ENCODE measurements at places on chromosomes 16 and 17.

GRCh38 chr16:3149630-3150345 lies 15.0 kb downstream of the ZNF213 start:
- peak; percentile 73 for DNase-seq

- DNase-seq, result no peak
Observed at GRCh38 chr16:78324649-78325285, 225.3 kb downstream of the WWOX start.

DNA sequence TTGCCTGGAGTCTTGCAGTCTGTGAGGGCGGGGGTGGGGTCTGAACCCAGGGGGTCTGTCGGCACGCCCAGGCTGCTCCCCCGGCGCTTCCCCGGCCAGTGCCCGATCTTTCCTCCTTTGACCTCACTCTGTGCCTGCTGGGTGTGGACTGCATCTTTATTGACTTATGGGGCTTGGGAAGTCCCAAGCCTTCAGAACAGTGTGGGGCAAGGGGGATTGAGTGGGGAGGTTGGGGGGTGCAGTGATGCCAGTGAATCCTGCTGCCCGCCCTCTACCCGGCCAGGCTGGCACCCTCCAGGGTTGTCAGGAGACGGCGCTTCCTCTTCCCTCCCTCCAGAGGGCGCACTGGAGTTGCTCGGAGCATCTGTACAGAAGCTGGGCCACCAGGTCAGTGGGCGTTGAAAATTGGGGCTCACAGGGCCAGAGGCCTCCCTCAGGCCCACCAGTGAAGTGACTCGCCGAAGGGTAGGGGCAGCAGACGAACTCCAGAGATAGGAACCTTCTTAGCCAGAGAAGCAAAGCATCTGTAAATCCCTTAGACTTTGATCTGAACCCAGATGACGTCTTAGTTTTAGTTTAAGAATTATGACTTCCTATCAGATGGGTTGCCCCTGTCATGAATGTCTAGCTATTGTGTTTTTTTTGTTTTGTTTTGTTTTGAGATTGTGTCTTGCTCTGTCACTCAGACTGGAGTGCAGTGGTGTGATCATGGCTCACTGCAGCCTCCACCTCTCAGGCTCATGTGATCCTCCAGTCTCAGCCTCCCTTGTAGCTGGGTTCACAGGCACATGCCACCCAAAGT lies 184.8 kb upstream of the CIBAR2 start:
- DNase-seq, result peak; percentile 66

DNA sequence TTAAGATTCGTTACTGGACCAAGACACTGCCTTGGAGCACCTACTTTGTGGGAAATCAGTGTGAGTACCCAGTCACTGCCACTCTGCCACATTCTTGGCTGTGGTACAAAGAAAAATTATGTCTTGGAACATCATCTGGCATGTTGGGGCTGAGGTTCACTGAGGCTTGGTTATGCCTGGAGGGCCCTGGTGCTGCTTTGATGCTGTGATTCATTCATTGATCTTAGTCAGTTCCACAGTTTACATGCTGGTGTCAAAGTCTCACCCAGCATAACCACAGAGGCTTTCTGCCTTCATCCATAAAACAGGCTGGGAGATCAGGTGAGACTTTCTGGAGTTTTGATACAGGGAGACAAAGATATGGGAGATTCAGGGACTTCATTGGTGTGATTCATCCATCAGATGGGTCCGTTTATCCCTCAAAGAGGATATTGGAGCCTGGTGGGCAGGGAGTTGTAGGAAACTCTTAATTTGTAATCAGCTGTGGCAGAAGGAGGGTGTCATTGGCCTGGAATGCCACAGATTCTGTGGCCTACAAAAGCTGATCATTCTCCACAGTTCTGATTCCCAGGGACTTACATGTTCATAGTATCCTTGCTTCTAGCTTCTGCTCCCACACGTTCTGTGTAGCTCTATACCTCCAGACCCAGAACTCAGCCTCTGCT lies 322.5 kb downstream of the PMP22 start:
- DNase-seq, result no peak

DNA sequence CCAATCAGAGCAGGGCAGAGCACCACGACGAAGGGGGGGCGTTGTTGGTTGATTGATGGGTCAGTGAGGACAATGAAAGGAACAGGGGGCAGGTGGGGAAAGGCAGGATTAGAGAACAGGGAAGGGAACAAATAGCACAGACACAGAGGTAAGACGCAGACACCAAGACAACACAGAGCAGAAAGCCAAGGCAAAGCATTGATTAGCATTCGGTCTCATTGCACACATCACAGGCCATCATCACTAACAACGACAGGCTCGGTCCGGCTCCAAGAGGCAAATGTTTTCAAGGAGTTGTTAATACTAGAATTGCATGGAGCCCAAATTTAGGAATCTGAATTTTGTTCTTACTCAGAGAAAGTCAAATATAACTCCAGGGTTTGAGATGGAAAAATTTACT lies 34.6 kb upstream of the TRAP1 start:
- DNase-seq, result no peak

DNA sequence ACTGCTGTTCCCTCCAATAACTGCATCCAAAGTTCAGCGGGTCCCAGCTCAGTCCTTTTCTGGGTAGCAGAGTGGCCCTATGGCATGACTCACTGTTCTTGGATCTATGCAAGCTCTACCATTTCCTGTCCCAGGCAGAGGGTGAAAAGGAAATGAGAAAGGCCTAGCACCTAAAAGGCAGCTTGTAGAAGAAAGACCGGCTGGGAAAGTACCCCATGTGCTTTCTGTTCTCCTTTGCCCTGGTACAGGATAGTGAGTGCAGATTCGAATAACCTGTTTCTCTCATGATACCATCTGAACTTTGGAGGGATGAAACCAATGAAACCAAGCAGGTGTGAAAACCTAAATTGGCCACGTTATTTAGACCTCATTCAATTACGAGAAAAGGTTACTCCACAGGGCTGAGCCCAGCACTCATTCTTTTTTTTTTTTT lies 12.7 kb upstream of the HASPIN start:
- DNase-seq, result peak; percentile 95

- no peak for DNase-seq
Observed at GRCh38 chr16:88619859-88620815, 18.2 kb upstream of the IL17C start.

- DNase-seq, result peak; percentile 20
Observed at GRCh38 chr17:74325743-74326379, at the start of gene KIF19. Gene KIF19, plus strand, starts transcription at chr17:74326226. Its CDS starts 124 bp downstream, at chr17:74326350.

- no peak for DNase-seq
Observed at GRCh38 chr17:16211590-16211989, 3.7 kb downstream of the NCOR1 start.

DNA sequence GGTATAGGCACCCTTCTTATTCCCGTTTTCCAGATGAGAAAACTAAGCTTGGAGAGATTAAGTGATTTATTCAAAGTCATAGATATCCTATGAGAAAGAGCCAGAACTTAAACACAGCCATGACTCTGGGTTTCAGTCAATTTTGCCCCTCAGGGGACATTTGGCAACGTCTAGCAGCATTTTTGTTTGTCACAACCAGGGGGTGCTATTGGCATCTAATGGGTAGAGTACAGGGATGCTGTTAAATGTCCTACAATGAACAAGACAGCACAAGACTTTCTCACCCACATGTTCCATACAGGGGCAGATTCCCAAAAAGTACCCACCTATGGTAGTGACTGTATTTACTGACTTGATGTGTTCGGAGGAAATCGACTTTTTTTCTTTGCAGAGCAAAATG lies 4.8 kb upstream of the SHISA9 start:
- DNase-seq, result no peak

- DNase-seq, result no peak
Observed at GRCh38 chr17:18319604-18320256, 4.6 kb downstream of the SMCR8 start.

- DNase-seq, result no peak
Observed at GRCh38 chr17:73532421-73532901, 111.8 kb downstream of the SDK2 start.

DNA sequence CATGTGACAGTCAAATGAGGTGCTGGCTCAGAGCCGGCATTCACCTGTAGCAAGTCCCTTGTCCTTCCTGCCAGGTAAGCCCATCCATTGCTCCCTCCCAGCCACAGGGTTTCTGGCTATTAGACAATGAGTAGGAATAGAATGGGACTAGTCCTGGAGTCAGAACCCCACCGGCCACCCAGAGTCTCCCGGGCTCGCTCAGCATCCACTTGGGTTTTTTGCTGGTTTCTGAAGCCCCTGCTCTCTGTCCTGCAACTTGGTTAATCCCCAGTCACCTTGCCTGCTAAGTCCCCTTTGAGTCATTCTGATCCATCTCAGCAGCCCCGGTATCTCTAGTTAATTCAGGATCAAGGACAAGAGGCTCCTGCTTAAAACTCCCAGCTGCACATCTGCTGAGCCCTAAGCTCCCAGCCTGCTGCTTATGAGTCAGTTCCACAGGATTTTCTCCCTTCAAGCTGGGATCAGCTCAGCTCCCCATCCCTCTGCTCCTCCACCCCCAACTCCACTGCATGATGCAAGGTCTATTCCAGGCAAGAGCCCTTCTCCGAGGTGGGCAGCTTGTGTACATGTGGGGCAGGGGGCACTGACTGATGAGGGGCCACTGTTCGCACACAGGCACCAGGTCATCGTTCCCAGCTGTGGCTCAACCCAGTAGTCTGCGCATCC lies 19.9 kb upstream of the MRPS23 start:
- no peak for DNase-seq

- DNase-seq, result peak; percentile 41
Observed at GRCh38 chr16:67163999-67164558, 466 bp upstream of the HSF4 start.

DNA sequence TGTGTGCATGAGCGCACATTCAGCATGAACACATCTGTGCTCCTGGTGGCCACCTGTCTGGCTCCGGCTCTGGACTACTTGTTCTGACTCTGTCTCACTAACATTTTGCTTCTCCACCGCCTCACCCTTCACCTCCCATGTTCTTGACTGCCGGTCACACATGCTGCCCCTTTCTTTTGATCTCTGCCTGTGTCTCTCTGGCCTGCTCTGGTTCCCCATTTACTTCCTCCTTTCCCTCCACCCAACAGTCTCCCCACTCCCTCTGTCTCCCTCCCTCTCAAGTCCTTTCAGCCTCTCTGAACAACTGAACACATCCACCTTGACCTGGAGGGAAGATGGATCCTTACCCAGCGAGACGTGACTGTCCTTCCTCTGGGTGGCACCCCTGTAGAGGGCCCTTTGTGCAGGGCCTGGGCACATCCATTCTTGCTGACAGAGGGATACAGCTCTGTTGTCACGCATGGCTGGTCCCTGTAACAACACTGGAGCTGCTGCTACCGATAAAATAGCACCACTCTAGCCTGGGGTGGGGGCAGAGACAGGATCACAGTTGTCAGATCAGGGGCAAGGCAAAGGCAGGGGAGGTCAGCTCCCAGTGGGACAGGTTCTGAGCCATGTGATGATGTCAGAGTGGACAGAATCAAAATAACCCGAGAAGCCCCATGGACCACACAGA lies 11.0 kb downstream of the ZSCAN32 start:
- DNase-seq, result no peak

GRCh38 chr16:66751303-66751991 lies at the start of gene DYNC1LI2:
Gene DYNC1LI2, minus strand, starts transcription at chr16:66751609. Its CDS starts 18 bp downstream, at chr16:66751591.
- DNase-seq, result peak; percentile 92

DNA sequence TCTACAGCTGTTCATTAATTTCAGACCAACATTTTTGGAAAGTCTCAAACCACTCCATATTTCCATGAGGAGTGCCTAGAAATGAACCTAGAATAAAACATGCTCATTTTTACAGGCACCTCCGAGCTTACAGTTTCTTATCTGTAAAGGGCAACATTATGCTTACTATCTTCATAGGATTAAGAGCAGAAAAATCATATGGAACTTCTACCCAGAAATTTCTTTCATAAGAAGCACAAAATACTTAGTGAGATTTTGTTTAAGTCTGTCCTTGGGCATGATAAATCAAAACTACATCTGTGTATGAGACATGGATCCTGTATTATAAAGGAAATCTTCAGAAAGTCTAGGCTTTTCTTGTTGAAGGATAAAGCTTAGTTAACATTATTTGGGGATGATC lies 187.4 kb downstream of the CA10 start:
- DNase-seq, result no peak

GRCh38 chr16:4556112-4556511 lies at the start of gene C16orf96:
Gene C16orf96, plus strand, starts transcription at chr16:4556340. Its CDS starts 150 bp downstream, at chr16:4556490.
- DNase-seq, result no peak

GRCh38 chr16:55500530-55501011 lies 8.3 kb upstream of the LPCAT2 start:
- no peak for DNase-seq

DNA sequence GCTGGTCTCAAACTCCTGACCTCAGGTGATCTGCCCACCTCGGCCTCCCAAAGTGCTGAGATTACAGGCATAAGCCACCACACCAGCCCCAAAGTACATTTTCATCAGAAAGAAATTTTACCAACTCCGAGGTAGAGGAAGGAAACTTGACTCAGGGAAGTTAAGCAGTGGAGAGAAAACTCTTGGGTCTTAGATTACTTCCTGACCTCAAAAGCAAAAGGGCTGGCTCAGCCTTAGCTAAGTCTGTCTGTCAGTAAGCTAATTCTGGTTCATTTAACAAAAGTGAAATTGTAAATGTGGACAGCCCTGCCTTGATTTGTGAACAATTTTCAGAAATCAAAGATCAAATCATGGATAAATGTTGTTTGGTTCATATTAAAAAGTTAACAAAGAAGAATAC lies 30.6 kb downstream of the MAP2K6 start:
- no peak for DNase-seq

GRCh38 chr17:56886288-56886731 lies 27.5 kb downstream of the TRIM25 start:
- DNase-seq, result no peak

- DNase-seq, result peak; percentile 39
Observed at GRCh38 chr17:77439189-77440018, 298.6 kb downstream of the SEC14L1 start.

GRCh38 chr17:8503807-8504206 lies 68.1 kb downstream of the NDEL1 start:
- no peak for DNase-seq

DNA sequence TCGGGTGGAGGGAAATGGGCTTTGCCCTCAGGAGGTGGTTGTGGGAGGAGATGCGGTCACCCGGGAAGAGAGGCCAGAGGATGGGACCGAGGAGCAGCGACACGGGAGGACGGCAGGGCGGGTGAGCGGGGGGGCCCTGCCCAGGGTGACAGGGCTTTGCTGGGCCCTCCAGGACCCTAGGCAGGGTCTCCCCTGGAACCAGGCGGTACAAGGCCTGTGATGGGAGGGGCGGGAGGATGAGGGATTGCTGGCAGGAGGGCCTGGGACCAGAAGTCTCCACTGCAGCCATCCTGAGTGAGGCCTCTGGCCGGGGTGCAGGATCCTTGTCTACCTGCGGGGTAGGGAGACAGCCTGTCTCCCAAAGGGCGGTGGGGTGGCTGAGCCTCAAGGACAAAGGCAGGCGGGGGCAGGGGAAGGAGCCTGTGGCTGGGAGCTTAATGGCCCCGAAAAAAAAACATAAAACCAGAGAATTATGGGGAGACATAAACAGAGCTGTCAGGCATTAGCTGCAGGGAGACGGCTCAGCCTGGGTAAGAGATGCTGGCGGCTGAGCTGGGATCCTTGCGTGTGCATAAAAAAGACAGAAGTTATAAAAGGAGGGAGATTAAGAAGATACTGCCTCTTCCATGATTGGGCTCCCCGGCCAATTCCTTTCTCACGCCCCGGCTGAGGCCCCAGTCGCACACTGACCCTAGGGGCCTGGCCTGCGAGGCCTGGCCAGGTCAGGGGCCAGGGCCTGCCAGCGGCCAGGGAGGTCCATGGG lies 66.7 kb downstream of the SREBF1 start:
- no peak for DNase-seq

GRCh38 chr17:73304438-73304837 lies 7.4 kb downstream of the CDC42EP4 start:
- no peak for DNase-seq

- DNase-seq, result no peak
Observed at GRCh38 chr16:20952139-20952920, 51.8 kb downstream of the LYRM1 start.

- DNase-seq, result no peak
Observed at GRCh38 chr16:85436636-85437165, 176.4 kb upstream of the GSE1 start.
